NCI-H524 (cell line): ENCODE measurements at places on chromosomes 4 and X.

DNA sequence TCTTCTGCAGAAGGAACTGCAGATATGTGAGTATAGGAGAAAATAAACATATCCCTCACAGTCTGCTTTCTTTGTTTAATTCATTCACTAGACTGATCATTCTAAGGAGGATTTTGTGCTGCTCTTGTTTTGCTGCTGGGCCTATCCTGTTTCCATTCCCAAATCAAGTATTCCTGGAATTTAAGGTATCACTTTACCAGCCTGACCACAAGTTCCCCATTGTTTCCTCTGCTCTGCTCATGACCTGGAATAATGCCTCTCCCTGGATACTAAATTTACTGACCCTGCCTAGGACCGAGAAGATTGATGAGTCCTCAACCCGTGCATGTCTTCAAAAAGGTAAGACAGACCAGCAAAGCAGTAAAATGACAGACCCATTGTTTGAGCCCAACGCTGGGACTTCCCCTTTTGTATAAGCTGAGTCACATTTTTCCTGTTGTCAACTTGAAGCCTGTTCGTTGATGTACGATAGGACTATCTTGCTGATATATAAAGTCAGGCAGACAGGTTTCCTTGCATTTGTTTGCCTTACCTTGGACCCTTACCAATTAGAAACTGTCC lies 85.5 kb upstream of the TET2 start:
- DNase-seq, result no peak

- DNase-seq, result no peak
Measured at GRCh38 chr4:183492791-183493222, 12.1 kb upstream of the ING2 start.

GRCh38 chrX:13507893-13508292 lies 61.5 kb upstream of the EGFL6 start:
- DNase-seq, result no peak

GRCh38 chr4:93084599-93085305 lies 743.8 kb upstream of the ATOH1 start:
- DNase-seq, result peak; percentile 1

DNA sequence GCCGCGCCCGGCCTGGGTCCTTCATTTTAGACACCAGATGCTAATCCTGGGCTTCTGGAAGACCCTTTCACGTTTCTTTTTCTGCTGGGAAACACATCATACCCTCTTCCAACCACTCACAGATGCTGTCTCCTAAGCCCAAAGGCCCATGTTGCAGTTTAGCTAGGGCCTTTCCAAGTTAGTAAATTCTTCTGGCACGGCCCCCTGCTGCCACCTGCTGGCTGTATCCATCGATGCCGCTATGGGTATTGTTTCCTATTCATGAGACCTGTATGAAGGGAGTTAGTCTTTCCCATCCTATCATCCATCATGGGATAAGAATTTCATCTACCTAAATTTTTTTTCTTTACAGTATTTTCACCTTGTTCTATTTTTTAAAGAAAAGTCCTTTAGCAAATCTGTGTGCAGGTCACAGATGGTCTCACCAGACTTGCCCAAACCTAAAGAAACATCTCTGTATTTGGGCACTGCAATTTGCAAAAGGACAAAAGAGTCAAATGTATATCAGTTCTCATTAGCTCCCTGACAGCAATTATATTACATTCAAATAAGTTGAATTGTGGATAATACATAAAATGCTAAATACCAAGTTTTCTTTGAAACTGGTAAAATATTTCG lies 37.8 kb upstream of the SLC9A7 start:
- DNase-seq, result peak; percentile 70

GRCh38 chr4:100962698-100963097 lies 384.6 kb downstream of the PPP3CA start:
- DNase-seq, result no peak

- no peak for DNase-seq
Measured at GRCh38 chr4:164293203-164293602, 460.7 kb upstream of the SMIM31 start.

DNA sequence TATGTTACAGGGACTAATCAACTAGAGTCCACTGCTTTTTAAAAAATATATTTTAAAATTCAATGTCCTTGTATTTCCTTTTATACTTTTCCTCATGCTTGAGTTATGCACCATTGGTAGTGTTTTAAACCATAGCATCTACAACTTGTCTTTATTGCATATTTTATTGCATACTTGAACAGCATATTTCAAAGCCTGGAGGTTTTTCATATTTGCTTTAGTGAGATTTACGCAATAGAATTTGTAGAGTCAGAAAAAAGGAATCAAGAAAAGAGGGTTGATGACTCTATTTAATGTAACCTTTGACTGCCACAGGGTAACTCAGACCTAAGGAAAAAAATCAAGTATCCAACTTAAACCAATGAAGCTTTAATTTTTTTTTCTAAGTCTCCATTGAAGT lies 1165.7 kb upstream of the IGFBP7 start:
- no peak for DNase-seq

DNA sequence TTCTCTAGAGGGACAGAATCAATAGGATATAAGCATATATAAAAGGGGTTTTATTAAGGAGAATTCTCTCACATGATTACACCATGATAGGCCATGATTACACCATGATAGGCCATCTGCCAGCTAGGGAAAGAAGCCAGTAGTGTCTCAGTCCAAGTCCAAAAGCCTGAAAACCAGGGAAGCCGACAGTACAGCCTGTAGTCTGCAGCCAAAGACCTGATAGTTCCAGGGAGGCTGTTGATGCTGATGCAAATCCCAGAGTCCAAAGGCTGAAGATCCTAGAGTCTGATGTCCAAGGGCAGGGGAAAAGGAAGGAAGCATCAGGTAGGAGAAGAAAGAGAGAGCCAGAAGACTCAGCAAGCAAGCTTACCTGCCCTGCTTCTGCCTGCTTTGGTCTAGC lies 411.3 kb upstream of the EMCN start:
- DNase-seq, result peak; percentile 2

DNA sequence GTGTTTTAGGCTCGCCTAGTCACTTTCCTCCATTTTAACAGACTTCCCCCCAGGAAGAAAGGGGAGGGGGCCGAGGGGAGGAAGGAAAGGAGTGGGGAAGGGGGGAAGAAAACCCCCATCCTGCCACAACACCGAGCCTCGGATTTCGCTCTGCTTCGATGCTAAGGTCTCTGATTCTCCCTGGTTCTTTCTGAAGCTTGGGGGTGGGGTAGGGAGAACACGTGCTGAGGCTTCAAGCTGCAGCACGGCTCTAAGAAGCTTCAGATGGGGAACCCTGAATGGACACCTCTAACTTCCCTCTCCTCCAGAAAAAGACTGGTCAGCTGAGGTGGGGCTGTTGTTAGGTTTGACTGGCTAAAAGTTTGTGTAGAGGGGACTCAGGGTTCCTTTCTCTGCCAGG lies 61.8 kb downstream of the RHOH start:
- no peak for DNase-seq

DNA sequence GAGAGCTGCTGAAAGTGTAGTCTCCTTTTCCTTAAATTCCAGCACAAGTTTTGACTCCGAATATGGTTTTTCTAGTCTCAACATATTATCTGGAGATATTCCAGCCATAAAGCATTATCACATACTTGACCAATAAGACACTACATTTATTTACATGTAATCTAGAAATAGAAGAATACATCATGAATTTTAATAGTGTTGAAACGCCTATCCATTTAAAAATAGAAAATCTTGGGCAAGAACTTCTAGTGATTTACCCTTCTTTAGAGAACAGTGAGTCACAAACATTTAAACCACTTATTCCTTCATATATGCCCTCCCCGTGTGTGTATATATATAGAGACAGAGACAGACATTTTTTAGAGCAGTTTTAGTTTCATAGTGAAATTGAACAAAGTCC lies 161.5 kb downstream of the SOWAHB start:
- DNase-seq, result no peak

GRCh38 chrX:141903400-141904155 lies at the start of gene MAGEC1:
TSS of gene MAGEC1 (plus strand) at chrX:141903894. CDS start at chrX:141905073, 1,179 bp downstream.
- no peak for DNase-seq

DNA sequence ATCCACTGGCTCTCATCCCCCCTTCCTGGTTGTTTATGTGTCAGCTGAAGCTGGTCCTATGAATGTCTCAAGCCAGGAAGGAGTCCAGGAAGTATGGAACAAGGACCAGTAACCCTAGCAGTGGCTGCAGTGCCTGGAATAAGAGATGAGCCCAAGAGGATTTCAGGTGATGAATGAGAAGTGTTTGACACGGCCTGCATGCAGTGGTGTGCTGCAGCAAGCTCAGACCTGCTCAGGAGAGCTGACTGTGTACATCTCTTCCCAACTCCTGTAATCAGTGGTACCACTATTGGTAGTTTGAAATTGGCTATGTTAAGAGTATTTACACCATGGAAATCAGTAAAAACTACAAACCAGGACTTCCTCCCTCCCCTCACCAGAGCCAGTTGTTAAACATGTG lies 88.0 kb downstream of the IQCM start:
- DNase-seq, result no peak

GRCh38 chr4:183889190-183889589 lies 15.9 kb upstream of the STOX2 start:
- no peak for DNase-seq

GRCh38 chr4:71141125-71141524 lies 147.7 kb downstream of the DCK start:
- no peak for DNase-seq

GRCh38 chr4:89765966-89766365 lies 71.0 kb downstream of the SNCA start:
- no peak for DNase-seq

GRCh38 chr4:11469650-11470437 lies 41.1 kb upstream of the HS3ST1 start:
- DNase-seq, result no peak

GRCh38 chrX:118872102-118872566 lies 48.5 kb downstream of the ZCCHC12 start:
- no peak for DNase-seq

DNA sequence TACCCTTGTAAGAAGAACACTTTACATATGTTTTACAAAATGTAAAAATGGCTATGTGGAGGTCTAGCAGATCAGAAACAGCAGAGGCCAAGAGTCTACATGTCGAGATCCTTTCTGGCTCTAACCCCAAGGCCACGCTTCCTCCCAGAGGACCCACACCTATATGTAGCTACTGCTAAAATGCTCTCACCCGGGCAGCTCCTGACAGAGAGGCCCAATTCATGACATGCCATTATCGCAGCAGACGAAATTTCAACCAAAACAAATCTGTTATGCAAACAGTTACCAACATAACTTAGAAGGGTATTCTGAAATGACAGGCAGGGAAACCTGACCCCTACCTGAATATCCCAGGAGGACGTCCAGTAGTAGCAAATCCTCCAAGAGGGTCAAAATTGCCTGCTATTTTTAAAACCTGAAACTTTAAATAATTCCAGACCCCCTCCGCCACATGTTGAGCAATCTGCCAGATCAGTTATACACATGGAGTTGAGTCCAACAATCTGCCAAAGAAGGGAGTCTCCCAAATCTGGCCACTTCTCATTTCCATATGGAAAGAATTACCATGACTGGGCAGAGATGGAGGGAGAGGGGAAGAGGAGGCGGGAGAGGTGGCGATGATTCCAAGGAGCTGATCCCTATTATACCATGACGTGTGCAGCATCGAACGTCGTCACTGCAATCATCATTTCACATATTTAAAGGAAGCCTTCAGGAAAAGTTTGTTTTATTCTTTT lies 192.9 kb upstream of the TBL1X start:
- DNase-seq, result peak; percentile 96

- no peak for DNase-seq
Measured at GRCh38 chrX:152819266-152819665, 11.3 kb downstream of the CETN2 start.

- peak; percentile 88 for DNase-seq
Measured at GRCh38 chrX:119887721-119888425, 7.8 kb upstream of the AKAP14 start.

GRCh38 chr4:23135792-23136645 lies 443.3 kb downstream of the GBA3 start:
- DNase-seq, result peak; percentile 34

DNA sequence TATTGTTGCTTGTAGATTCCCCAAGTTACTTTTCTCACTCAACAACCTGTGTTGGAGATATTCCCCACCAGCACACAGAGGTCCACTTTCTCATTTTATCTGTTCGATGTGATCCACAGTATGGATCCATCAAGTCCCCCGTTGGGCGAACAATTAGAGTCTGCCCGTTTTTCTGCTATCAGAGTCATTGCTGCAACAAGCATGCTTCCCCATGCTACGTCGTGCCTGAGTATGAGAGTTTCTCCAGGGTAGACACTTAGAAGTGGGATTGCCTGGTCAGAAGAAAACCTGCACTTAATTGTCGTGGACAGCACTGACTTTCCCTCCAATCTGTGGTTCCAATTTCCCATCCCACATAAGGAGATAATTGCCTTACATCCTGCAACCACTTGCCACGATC lies 62.7 kb upstream of the SHOX start:
- no peak for DNase-seq

- DNase-seq, result no peak
Measured at GRCh38 chr4:61397174-61397573, 197.0 kb downstream of the ADGRL3 start.

DNA sequence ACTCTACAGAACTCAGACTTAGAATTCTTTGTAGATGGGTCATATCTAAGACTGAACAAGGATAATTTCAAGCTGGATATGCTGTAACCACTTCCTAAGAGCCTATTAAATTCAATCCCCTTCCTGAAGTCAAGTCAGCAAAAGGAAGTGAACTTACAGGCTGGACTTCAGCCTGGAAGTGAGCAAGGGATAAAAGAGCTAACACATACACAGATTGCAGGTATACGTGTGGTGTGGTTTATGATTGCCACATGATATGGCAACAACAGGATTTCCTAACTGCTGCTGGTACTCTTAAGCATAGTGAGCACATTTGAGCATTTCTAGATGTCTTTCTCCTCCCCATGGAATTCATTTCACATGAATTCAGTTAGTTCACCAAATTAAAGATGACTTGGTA lies 38.2 kb upstream of the UXT start:
- no peak for DNase-seq

DNA sequence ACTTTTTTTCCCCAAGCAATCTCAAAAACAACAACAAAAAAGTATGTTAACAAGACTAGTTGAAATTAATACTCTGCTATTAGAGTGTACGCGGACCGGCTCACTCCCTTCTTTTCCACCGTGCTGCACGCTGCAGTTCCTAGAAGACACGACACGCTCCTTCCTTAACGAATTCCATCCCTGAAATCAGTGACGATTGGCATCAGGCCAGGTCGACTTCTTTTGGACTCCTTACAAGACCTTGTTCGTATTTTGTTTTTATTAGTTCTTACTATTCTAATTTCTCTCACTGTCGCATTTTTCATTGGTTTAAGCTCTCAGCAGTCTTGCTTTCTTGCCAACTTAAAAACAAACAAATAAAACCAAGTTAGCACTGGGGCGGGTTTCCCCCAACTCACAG lies 175.8 kb upstream of the PITX2 start:
- DNase-seq, result no peak

- no peak for DNase-seq
Measured at GRCh38 chr4:80812145-80812544, 218.4 kb upstream of the BMP3 start.

- no peak for DNase-seq
Measured at GRCh38 chrX:56751071-56751470, 22.0 kb downstream of the NBDY start.

DNA sequence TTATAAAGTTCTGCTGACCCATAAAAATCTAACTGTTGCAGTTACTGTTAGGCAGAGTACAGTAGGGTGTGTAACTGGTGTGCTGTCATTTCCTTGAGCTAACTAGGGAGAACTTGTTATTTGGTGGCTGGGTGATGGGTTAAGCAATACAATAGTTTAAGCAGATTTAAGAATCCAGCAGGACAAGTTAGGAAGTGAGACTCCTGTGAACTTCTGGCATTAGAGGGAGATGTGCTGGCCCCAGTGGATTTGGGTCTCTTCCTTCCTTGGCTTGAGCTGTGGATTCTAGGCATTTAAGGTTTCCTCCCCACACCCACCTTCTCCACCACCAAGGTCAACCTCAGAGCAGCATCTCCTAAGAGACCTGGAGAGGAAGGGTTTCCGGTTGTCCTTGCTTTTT lies 70.5 kb downstream of the CLCN5 start:
- no peak for DNase-seq
